ENCODE measurements at places on chromosomes 12 and 14. TPM values are rescaled to one million over a fixed set of nuclear protein-coding genes. Genes with fewer than 3 reads are reported as not detected.
A peak's percentile ranks its signal among the peaks of the same experiment; 100 is the strongest.

GRCh38 chr12:58361056-58361455 lies 419.7 kb downstream of the ATP23 start:
- no peak for DNase-seq
- no peaks in the 10 kb centered on the region for H3K27me3 ChIP-seq
- H3K4me3 ChIP-seq, result no peak overlapping the region

BIN2 gene
- total RNA-seq, result not detected

FGD4 gene
- 8.7 TPM for total RNA-seq

DNA sequence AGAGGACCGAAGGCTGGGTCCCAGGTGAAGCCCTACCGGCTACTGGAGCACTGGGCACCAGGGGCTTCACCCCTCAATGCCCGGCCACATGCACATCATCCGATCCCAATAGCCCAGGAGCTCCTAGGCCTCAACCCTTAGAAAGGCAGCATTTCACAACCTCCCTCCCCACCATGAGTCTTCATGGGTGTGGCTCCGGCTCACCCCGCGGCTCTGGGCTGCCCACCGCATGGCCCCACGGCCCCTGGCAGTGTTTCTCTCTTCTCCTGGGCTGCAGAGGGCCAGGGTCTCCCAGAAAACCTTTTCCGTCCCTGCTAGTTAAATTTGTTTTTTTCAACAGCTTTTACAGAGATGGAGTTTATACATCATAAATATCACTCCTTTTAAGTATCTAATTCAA lies 28.6 kb upstream of the DLK1 start:
- DNase-seq, result no peak
- no peak overlapping the region for H3K4me3 ChIP-seq
- no peak overlapping the region for H3K27ac ChIP-seq
- peaks cover 18% of the 10 kb centered on the region for H3K27me3 ChIP-seq
- peaks cover 22% of the 10 kb centered on the region for H3K4me1 ChIP-seq
- H3K36me3 ChIP-seq, result no peaks in the 10 kb centered on the region

GARIN6 gene
- not detected for total RNA-seq

GRCh38 chr14:29222671-29223268 lies 456.2 kb downstream of the FOXG1 start:
- no peak overlapping the region for H3K4me3 ChIP-seq
- no peaks in the 10 kb centered on the region for H3K36me3 ChIP-seq
- no peaks in the 10 kb centered on the region for H3K4me1 ChIP-seq
- peaks cover 20% of the 10 kb centered on the region for H3K27me3 ChIP-seq
- no peak for DNase-seq

DNA sequence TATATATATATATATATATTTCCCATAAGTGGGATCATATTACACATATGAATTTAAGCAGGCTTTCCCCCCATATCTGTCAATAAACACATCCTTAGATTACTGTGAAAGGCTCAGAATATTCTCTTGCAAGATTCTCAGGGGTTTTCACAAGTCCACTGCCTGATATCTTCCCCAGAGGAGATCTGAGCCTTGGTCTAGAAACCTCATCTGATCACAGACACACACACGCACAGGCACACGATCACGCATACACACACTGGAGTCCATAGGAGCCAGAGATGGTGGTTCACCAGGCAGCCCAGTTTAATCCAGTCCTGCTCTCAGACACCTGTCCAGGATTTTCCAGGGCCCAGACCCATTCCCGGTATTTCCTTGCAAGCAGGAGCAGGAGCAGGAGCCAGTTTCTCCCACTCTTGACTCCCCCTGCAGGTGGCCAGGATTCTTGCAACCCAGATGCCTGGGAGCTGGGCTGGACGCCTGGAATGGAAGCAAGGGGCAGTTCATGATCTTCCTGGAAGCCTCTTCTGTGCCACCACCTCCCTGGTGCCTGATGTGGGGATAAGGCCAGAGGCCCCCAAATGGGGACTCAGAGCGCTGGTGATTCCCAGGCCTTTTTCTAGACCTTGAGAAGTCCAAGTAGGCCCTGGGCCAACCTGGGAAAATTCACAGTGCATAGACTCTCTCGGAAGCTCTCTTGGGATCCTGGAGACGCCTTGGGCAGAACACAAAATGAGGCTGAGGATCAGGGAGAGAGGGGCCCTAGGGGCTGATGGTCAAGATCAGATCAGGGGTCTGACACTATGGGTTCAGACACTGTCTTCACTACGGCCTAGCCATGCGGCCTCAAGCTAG lies 16.5 kb upstream of the KRT78 start:
- H3K27me3 ChIP-seq, result no peaks in the 10 kb centered on the region
- H3K27ac ChIP-seq, result no peak overlapping the region
- H3K36me3 ChIP-seq, result no peaks in the 10 kb centered on the region
- peaks cover 13% of the 10 kb centered on the region for H3K4me1 ChIP-seq

DLK1 gene
- total RNA-seq, result not detected

CRIP1 gene
- total RNA-seq, result 38.7 TPM

GRCh38 chr14:79077096-79077495 lies 906.9 kb downstream of the NRXN3 start:
- no peak overlapping the region for H3K27ac ChIP-seq
- DNase-seq, result no peak
- H3K4me1 ChIP-seq, result no peaks in the 10 kb centered on the region
- H3K27me3 ChIP-seq, result peaks cover 9% of the 10 kb centered on the region

DNA sequence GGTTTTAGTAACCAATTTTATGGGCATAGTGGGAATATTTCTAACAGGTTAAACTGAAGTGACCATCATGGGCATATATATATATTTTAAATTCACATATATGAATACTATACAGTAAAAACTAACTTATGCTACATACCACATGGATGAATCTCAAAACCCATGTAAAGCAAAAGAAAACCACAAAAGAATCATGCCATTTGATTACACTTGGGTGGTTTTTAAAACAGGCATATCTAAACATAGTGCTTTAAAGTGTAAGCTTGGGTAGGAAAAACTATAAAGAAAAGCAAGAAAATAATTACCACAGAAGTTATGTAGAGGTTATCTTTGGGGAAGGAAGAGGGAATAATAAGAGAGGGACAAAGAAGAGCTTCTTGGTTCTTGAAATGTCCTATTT lies 326.1 kb downstream of the NAV3 start:
- peaks cover 9% of the 10 kb centered on the region for H3K4me1 ChIP-seq
- no peaks in the 10 kb centered on the region for H3K27me3 ChIP-seq
- peaks cover 4% of the 10 kb centered on the region for H3K36me3 ChIP-seq

OAS2 gene
- total RNA-seq, result not detected

- no peak for DNase-seq
- H3K27me3 ChIP-seq, result no peaks in the 10 kb centered on the region
- H3K4me1 ChIP-seq, result no peaks in the 10 kb centered on the region
- H3K27ac ChIP-seq, result no peak overlapping the region
- no peaks in the 10 kb centered on the region for H3K36me3 ChIP-seq
Observed at GRCh38 chr12:119366007-119366406, 31.5 kb downstream of the CCDC60 start.

DNA sequence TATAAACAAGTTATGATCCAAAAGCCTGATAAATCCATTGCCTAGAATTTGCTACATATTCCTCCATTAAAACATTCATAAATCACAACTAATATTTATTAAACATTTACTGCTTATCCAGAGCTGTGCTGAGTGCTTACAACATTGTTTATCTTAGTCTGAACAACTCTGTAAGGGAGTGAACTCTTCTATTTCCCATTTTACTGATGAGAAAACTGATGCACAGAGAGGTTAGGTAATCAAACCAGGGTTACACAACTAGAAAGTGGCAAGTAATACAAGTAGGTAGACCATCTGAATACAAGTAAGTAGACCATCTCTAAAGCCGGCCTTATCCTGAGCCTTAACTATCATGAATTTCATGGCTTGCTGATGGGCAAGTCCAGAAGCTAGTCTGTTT lies 39.5 kb downstream of the WASHC3 start:
- peaks cover 9% of the 10 kb centered on the region for H3K4me1 ChIP-seq
- H3K4me3 ChIP-seq, result no peak overlapping the region
- H3K27me3 ChIP-seq, result no peaks in the 10 kb centered on the region
- no peak overlapping the region for H3K27ac ChIP-seq
- DNase-seq, result no peak

GRCh38 chr14:23402296-23403138 lies 5.6 kb downstream of the MYH6 start:
- H3K4me1 ChIP-seq, result no peaks in the 10 kb centered on the region
- H3K27ac ChIP-seq, result no peak overlapping the region
- H3K36me3 ChIP-seq, result no peaks in the 10 kb centered on the region
- DNase-seq, result no peak
- H3K27me3 ChIP-seq, result peaks cover 45% of the 10 kb centered on the region
- no peak overlapping the region for H3K4me3 ChIP-seq

DNA sequence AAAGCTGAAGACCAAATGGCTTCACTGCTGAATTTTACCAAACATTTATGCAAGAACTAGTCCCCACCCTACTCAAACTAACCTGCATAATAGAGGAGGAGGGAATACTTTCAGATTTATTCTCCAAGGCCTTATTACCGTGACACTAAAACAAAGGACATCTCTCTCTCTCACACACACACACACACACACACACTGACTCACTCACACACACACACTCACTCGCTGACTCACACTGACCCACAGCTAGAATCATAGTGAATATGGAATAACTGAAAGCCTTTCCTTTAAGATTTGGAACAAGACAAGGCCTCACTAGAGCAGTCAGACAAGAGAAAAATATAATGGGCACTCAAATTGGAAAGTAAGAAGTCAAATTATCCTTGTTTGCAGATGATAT lies 1014.1 kb downstream of the TMTC2 start:
- H3K4me3 ChIP-seq, result no peak overlapping the region
- H3K27ac ChIP-seq, result no peak overlapping the region
- H3K4me1 ChIP-seq, result no peaks in the 10 kb centered on the region
- DNase-seq, result no peak
- H3K36me3 ChIP-seq, result no peaks in the 10 kb centered on the region

- H3K4me1 ChIP-seq, result peaks cover 27% of the 10 kb centered on the region
- H3K27ac ChIP-seq, result no peak overlapping the region
- H3K4me3 ChIP-seq, result no peak overlapping the region
- H3K36me3 ChIP-seq, result peaks cover 13% of the 10 kb centered on the region
- no peaks in the 10 kb centered on the region for H3K27me3 ChIP-seq
Observed at GRCh38 chr14:89827265-89827664, 127.3 kb downstream of the EFCAB11 start.

GRCh38 chr14:99257122-99257672 lies 14.8 kb downstream of the BCL11B start:
- H3K4me3 ChIP-seq, result no peak overlapping the region
- DNase-seq, result no peak
- peaks cover 15% of the 10 kb centered on the region for H3K4me1 ChIP-seq
- H3K36me3 ChIP-seq, result no peaks in the 10 kb centered on the region
- no peak overlapping the region for H3K27ac ChIP-seq
- H3K27me3 ChIP-seq, result peaks cover 63% of the 10 kb centered on the region

E2F7 gene
- total RNA-seq, result 2.8 TPM

DNA sequence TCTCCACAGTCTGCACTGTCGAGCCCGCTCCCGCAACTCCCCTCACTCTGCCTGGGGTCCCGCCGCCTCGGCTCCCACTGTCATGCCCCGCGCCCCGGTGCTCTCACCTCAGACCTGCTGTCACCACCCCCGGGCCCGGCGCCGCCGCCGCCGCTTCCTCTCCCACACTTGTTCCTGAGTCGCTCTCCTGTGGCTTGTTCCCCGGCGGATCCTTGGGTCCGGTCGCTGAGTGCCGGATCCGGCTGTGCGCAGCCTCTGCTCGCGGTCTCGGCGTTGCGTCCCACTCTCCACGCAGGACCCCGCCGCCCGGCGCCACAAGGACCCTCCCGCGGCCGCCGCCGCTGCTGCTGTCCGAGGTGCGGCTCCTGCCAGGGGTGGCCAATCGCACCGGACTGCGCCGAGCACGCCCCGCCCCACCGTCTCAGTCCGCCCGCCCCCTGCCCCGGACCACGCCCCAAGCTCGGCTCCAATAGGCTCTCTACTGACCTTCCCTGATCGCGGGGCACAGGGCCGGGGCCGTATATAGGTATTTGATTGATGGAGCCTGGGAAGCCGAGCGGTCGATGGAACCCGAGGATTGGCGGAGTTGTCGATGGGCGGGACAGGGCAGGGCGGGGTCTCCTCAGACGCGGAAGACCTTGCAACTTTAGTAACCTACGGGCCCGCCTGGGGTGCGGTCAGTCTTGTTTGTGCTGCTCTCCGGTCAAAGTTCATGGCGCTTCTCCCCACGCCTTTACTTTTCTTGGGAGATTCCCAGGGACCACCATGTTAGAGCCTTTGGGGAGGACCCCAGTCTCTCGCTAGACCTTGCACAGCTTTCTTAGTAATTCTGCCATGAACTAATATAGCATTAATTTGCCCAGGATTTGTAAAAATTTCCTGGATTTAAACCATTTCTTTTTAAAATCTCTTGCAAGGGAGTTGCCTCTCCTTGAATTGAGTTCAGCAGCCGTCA lies at the start of gene TAOK3:
TSS of gene TAOK3 (minus strand) at position 367 of the 955 bp plus-strand sequence. CDS start 117,340 bp downstream, outside the sequence.
- H3K27ac ChIP-seq, result peak within 1 kb of the TSS; percentile 82
- H3K36me3 ChIP-seq, result no peaks in the 10 kb centered on the region
- H3K27me3 ChIP-seq, result no peaks in the 10 kb centered on the region
- H3K4me3 ChIP-seq, result peak within 1 kb of the TSS; percentile 93
